ENCODE measurements at places on chromosomes 6 and 20.

- DNase-seq = no peak
These were observed 346.2 kb upstream of the MMS22L start for GRCh38 chr6:97629180-97629579.

- no peak for DNase-seq
These were observed 135.1 kb downstream of the PLG start for GRCh38 chr6:160837146-160837545.

DNA sequence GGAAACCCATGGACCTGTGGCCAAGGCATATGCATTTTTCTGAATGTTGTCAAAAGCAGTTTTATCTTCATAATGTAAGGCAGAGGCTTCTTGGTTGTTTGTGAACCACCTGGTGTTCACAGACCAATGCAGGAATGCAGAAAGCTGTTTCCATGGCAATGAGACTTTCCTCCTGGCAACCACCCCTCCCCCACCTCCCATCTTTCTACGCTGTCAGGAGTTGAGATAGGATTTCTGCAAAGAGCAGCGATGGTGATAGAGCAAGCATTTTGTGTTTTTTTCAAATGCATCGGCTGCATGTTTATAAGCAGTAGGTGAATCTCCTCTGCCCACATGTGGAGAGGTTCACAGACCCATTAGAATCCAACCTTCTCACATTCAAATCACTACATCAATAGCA is 114.1 kb upstream of the SMLR1 start:
- DNase-seq = no peak

DNA sequence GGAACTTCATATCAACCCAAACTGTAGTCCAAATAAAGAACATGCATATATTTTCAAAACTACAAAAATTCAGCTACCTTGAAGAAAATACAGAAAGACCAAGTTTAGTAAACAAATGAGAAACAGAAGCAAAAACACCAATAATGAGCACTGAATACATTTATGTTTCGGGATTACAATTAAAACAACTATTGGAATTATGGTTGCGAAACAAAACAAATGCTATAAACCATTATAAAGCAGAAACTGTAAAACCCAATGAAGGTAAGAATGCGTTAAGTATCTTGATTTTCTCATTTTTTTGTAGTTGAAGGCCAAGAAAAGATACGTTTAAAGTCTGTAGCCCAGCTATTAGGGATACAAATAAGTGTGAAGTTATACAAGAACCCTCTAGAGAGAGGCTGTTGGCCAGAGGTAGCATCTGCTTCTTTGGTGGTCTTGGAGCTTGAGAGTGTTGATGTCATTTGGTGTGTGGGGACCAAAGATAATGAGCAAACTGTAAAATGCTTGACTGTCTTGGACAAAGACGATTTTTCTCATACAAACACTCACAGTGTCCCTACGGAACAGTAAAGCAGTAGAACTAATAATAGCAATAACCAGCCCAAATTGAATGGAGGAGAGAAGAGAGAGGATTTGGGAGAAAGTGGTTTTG is 111.5 kb downstream of the PRND start:
- DNase-seq = no peak

- peak; percentile 31 for DNase-seq
These were observed 3.4 kb downstream of the SLC32A1 start for GRCh38 chr20:38727607-38728190.

GRCh38 chr6:80976336-80976735 is 776.1 kb downstream of the TENT5A start:
- DNase-seq = no peak

- DNase-seq = no peak
These were observed 107.9 kb upstream of the VGLL2 start for GRCh38 chr6:117157448-117157847.

DNA sequence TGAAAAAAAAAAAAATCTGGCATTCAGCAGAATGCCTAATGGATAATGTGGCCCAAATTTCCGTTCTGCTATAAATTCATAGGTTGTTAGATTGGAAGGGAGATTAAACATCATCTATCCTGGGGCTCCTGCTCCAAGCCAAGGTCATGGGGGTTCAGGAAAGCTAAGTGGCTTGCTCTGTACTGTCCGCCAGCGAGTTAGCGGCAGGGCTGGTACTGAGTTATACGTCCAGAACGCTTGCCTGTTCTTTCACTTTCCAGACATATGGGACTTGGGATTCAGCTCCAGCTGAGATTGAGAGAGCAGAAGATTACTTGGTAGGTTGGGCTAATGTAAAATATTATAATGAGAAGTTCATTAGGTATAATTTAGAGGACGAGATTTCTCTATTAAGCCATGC is 858 bp downstream of the RWDD1 start:
- DNase-seq = no peak

GRCh38 chr6:81759782-81760181 is 7.3 kb upstream of the TENT5A start:
- no peak for DNase-seq

- DNase-seq = no peak
These were observed 450.3 kb upstream of the MAN1A1 start for GRCh38 chr6:119799596-119800509.

DNA sequence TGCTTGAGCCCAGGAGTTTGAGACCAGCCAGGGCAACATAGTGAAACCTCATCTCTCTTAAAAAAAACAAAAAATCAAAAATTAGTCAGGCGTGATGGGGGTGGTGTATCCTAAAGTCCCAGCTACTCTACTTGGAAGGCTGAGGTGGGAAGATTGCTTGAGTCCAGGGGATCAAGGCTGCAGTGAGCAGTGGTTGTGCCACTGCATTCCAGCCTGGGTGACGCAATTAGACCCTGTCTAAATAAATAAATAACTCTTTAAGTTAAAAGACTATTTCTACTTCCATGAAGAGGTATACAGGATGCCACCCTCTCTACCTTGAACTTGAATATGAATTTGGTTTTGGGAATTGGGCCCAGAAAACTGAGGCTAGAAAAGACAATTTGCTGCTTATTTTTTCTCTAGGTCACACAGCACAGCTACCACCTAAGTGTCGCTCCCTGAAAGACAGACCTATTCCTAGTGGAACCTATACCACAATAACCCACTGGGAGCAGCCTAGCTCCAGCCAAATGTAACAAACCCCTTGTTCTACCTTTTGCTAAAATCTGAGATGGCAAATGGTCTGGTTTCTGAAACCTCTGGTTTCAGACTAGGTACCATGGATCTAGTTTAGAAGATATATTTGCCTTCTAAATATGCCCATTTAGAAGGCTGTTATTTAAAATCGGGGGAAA is 35.2 kb downstream of the HMGCLL1 start:
- DNase-seq = no peak

GRCh38 chr20:4844751-4845465 is 123.2 kb downstream of the PRND start:
- DNase-seq = no peak

DNA sequence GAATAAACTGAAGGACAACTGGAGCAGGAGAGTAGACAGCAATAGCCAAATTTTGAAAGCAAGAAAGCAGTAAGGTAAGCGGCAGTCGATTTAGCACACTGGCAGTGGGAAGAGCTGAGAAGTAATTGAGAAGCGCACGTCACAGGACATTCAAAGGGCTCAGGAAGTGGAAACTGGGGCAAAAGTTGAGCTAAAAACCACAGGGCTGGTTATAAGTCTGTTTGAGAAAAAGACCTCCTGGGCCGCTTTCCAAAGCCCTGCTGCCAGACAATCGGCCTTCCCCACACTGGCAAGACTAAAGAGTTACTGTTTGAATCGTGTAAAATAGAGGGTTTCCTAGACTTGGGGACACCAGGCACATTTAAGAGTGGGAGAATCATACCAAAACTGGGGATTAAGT is 161.4 kb downstream of the DNAH8 start:
- DNase-seq = peak; percentile 61

DNA sequence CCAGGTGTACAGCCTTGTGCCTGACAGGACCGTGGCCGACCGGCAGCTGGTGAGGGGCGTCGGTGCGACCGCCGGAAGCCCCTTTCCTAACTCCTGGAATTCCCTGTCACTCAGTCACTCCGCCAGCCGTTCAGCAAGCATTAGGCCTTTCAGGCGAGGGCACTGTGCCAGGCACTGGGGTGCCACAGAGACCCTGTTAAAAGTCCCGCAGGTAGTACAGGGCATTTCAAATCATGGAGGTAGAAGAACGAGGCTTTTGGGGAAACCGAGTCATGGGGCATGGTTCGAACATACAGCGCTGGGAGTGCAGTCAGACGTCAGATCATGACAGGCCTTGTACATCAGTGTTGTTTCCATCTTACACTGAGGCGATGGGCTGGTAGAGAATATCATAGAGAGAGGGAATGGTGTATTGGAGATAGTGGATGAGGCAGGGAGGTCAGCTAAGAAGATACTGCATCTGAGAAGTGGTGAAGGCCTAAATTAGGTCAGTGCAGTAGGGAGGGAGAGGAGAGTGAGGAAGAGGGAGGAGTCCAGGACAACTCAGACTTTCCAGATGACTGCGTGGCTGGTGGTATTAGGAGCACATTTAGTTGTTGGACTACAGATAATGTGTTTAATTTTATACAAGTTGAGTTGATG is 892 bp upstream of the DXO start:
- DNase-seq = no peak

DNA sequence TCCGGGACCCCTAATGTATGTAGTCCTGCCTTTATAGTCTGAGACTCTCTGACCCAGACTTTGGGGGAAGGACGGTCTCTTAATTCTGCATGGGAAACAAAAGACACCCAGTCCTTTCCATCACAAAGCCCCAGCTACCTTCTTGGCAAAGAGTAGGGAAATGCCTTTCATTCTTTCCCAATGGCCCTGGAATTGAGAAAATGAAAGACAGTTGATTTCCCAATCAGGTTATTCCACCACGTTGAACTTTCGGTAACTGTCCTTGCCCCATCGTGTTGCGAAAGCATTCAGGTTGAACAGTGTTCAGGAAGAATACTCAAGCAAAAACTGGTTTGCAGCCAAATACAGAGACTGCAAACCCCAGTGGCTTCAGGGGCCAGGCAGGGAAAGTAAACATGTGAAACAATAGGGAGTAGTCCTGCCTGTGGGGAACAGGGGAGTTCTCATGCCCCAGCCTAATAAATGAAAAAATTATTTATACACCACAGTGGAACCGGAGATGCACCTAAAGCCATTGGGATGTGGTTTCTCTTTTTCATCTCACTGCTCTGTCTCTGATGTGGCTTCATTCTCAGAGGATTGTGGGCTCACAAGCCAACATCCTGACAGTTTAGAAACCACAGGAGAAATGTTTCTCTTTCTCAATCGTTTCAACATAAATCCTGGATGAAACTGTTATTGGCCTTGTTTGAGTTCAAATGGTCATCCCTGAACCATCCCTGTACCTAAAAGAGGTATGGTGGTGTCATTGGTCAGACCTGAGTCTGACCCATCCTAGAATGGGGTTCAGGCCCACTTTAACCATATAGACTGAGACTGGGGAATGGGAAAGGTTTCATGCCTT is 44.2 kb upstream of the SLC9A8 start:
- DNase-seq = peak; percentile 80

GRCh38 chr20:14992961-14993360 is 655.5 kb upstream of the FLRT3 start:
- no peak for DNase-seq

All from CD4-positive, alpha-beta memory T cell (primary cell).